Bronchial epithelial cell (primary cell): ENCODE measurements at places on chromosomes 3 and 15.

- no peak for DNase-seq
These were observed 78.6 kb downstream of the SRGAP3 start for GRCh38 chr3:9170851-9171160.

DNA sequence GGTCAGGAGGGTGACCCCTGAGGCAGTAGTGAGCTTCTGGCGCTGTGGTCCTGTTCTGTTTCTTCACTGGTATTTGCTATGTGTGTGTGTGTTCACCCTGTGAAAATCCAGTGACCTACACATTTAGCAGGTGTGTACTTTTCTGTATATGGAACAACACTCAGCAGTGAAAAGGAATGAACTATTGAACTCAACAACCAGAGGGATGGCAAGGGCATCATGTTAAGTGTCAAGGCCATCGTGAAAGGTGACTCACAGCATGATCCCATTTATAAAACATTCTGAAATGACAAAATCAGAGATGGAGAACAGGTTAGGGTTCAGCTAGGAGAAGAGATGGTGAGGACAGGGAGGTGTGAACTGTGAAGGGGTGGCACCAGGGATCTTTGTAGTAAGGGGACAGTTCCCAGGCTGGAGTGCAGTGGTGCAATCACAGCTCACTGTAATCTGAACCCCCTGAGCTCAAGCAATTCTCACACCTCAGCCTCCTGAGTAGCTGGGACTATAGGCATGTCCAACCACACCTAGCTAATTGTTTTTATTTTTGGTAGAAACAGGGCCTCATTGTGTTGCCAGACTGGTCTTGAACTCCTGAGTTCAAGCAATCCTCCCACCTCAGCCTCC lies 10.0 kb upstream of the RAB43 start:
- DNase-seq, result no peak

DNA sequence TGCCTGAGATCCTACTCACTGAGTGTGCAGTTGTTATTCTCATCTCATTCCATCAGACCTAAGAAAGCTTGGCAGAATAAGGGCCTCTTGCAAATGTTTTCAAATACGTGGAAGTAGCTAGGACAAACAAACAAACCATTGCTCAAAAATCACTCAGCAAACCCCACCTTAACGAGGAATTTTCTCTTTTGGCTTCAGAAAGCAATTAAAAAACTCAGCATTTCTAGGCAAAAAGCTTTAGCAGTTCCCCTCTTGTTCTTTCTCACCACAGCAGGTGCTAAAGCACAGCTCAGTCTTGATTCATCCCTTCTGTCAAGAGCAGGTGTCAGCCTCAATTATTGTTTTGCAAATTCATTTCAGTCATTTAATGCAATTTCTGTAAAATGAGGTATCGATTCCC lies 58.6 kb upstream of the NUDT16 start:
- no peak for DNase-seq

GRCh38 chr3:124834723-124835718 lies 52.1 kb downstream of the ITGB5 start:
- DNase-seq, result peak; percentile 57

DNA sequence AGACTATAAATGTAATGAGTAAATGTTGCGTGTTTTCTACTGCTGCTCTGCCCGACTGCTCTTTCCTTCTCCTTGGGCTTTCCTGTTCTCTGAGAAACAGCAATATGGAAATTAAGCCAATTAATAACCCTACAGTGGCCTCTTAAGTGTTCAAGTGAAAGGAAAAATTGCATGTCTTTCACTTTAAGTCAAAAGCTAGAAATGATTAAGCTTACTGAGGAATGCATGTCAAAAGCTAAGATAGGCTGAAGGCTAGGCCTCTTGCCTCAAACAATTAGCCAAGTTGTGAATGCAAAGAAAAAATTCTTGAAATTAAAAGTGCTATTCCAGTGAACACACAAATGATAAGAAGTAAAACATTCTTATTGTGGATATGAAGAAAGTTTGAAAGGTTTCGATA lies 55.0 kb downstream of the ATP2C1 start:
- DNase-seq, result no peak

DNA sequence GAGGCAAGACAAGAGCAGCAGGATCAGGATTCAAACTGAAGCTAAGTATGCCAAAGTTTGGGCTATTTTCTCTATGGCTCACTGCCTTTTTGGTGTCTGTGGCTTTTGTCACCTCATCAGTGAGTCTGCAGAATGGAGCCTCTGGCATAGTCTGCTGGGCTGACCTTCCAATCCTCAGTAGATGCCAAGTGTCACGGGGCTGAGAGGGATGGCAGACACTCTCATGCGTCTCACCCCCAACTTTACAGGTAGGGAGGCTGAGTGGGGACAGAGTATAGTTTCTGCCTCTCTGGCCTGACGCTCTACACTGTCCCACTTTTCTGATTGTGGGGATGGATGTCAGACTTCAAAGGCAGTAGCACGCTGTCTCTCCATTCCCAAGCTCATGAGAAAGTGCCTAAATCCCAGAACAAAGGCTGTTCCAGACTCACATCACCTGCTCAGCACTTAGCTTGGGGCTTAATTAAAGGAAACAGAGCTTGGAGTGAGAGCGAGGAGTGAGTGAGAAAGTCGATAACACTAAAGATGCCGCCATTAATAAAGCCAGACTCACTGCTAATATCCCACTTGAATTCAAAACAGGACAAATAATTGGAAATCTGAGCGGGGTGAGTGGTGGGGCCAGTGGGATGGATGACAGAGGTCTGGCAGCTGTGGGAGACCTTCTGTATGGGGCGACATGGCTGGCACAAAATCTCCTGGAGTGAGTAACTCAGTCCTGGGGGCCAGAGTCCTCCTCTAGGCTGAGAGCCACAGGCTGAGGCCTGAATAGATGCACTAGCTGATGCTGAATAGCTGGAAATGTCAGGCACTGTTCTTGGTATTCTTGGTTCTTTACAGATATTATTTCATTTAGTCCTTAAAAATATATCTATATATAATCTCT lies 78.4 kb upstream of the MRPS22 start:
- DNase-seq, result no peak
